ENCODE measurements at places on chromosomes 13 and 19. TPM values are rescaled to one million over a fixed set of nuclear protein-coding genes. Genes with fewer than 3 reads are reported as not detected.

DNA sequence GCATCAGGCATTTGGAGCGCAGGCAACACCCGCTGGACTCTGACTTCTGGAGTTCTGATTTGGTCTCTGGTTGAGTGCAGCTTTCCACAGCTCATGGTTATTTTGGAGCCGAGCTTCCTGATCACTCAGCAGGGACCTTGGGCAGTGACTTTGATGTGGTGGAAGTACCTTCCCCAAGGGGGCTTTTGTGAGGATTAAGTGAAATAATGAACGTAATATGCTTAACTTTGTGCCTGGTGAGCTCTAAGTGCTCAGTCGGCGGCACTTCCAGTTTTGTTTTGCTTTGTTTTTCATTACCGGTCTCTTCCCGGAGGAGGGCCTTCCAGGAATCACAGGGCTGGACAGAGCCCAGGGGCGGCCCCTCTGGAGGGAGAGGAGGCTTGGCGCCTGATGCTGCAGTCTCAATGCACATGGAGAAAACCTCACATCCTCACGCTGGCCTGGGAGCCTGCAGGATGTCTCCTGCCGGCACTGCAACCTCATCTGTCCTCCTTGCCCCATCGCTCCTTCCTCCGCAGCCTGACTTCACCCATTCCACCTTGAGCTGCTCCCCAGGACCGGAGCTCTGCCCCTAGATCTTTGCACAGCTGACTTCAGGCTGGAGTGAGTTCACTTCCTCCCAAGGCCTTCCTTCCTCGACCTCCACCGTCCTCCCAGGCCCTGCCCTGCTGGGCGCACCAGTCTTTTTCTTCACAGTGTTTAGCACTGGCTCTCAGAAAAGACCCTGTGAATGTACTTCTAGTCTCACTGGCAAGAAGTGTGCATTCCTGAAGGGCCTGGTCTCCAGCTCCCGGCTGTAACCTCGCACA, 1.5 kb downstream of the PLEKHF1 start:
- DNase-seq: no peak

DNA sequence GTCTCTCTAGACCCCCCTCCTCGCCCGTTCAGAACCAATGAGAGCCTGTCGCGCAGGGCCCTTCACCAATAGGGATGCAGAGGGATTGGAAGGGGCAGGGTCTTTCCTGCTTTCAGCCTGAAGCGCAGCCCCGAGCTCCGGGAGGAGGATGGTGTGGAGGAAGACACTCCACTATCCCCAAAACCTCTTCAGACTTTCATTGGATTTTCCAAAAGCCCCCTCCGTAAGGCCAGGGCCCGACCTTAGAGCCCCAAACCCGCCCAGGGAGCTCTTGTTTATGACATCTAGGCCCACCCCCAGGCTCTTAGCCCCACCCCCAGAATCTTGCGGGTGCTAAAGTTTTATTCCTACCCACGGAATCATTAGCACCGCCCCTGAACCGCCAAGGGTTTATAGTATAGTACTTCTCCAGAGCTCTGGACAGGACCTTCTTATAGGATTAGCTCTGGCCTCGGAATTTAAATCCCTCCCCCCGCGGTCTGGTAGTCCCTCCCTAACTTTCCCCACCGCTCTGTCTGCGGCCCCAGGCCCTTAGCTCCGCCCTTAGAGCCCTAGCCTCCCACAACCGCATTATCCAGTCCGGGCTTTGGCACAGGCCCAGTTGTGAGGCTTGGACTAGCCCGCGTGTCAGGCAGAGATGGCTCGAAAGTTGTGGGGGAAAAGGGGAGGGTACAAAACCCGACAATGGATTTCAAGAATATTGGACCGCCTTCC, 6.6 kb upstream of the EML2 start:
- DNase-seq: no peak

The ZNF829 gene
- total RNA-seq: 2.1 TPM

DNA sequence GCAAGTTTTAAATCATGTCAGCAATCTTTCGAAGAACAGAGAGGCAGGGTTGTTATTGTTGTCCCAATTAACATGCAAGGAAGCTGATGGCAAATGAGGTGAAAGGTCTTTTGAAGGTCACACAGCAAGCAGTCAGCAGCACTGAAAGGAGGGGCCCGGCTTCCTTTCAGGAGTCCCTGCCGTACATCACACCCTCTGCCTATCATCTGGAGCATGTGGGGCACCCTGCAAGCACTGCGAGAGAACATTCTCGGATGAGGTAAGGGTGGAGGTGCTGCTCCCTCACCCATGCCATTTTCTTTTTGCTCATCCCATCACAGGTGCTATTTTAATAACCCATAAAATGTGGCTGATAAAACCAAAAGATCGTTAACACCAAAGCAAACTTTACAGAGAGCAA, 111.2 kb downstream of the ENOX1 start:
- DNase-seq: no peak

DNA sequence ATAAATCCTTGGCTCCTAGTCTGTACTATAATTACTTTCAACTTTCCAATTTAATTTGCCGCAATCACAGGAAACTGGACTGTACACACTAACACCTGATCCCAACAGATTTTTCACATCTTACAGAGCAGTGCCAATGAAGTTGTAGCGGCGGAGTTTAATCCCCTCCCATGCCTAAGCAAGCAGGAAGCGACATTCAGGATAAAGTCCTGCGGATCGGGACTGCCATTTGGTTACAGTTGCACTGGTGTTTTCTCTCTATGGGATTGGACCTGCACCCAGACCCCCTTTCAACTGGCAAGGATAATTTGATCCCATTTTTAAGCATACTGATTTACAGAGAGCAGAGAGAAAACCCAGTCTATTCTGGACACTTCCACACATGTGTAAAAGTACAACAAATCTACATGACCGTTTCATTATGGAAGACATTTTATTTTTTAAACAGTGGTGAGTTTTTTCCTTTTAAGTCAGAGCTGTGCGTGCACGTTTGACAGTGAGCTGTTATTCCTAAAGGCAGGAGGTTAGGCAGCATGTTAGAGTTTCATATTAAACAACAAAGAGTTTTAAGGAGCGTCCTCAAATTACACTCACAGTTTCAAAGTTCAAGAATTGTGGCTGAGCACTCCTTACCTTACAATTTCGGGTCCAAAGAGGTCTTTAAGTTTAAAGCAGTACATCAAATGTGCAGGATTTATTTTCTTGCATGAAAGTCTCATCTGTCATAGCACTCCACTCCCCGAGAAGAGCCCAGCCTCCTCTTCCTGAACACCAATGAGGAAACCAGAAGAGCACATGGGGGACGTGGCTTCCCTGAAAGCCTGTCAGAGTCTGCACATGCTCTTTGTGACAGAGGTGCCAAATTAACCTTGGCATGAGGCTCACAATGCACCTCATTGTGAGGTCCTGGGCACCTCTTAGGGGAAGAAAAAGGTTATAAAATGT, 141.6 kb upstream of the RFC3 start:
- DNase-seq: no peak

- DNase-seq: no peak
Observed at GRCh38 chr19:32124585-32124984, 220.8 kb upstream of the ZNF507 start.

The SLC6A16 gene
- total RNA-seq: 3.5 TPM

DNA sequence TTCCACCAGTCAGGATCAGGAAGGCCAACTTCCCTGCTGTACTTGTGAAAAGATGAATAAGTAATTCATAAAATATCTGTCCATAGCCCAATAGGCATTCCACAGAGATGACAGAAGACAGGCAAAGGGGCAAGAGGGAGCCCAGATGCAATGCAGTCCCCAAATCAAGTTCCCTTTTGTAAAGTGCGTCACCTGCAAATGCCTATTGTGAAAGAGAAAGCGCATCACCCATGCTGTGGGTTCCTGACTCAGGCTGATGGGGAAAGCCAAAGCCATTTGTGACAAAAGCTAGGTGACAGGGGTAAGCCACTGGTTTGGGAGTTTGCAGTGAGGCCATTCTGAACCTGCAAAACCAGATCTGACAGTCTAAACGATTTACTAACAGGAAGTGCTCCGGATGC, 157.5 kb upstream of the ZNF536 start:
- no peak for DNase-seq

GRCh38 chr19:7959211-7959610, 15.7 kb upstream of the TIMM44 start:
- DNase-seq: no peak

The TYROBP gene
- not detected for total RNA-seq

DNA sequence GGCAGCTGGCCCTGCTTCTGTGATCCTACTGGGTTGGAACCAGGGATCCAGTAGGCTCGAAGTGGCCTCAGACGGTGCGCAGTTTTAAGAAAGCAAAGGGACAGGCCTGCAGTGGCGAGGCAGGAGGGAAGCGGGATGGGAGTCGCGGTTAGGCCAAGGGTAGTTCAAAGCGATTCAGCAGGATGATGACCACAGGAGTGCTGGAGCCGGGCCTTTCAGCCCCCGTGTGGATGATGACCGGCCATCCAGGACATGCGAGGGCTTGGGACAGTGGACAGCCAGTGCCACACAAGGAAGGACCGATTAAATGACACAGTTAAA, 854 bp downstream of the RNASEH2B start:
- DNase-seq: no peak

DNA sequence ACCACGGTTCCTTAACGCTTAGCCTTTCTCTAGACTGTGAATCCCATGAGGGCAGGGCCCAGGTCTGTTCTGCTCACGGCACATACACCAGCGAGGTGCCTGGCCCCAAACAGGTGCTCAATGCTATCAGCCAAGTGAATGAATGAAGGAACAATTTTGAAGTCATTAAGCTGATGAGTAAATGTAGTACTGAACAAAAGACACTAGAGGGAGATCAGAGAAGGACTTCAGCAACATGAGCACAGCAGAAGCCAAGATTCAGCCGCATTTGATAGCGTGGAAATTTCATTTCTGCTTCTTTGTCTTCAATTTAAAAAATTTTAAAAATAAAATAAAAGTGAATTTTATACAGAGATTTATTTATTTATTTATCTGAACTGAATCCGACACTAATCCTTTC, 20.1 kb upstream of the MYO16 start:
- DNase-seq: no peak

DNA sequence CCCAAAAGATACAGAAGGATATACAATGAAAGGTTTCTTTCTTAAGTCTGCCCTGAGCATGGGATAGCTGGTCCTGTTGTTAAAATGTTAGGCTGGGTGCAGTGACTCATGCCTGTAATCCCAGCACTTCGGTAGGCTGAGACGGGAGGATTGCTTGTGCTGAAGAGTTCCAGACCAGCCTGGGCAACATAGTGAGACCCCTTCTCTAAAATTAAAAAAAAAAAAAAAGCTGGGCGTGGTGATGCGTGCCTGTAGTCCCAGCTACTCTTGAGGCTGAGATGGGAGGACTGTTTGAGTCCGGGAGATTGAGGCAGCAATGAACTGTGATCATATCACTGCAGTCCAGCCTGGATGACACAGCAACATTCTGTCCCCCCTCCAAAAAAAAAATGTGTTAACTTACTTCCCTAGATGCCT, 52.5 kb upstream of the SHKBP1 start:
- DNase-seq: no peak

DNA sequence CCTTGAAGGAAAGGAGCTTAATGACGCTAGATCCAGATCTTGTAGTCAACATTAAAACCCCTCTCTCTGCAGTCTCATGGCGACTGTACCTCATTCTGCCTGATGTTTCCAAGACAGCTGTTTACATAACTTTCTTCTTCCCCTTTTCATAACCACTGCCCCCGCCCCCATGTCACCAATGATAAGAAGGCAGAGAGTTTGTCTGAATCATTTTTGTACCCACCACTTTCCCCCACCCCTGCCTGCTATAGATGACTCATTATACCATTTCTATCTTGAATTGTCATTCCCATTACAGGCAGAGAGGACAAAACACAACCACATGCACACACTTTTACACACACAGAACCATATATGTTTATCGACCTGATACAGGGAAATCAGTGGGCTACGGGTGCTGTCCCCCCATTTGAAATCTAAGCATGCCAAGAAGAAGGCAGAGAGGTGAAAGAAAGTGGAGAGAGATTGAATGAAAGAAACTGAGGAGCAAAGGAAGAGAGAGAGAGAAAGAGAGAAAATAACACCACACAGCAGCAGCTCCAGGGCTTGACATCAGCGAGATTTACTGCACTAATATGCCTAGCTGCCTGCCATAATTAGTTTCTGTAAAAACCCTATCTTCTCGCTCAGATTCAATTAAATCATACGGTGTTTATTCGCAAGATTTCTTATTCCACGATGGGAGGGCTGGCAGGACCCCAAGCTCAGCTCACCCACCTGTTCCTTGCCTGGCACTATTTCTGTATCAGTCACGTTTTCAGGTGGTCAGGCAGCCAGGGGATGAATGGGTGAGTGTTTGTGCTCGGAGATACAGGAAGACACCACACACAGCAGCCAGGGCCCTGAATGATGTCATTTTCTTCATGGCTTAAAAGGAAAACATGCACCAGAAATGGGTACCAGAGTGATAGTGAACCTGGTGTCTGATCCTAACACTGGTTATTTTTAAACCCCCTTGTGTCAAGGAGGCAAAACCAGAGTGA, 114.3 kb upstream of the SERP2 start:
- no peak for DNase-seq

DNA sequence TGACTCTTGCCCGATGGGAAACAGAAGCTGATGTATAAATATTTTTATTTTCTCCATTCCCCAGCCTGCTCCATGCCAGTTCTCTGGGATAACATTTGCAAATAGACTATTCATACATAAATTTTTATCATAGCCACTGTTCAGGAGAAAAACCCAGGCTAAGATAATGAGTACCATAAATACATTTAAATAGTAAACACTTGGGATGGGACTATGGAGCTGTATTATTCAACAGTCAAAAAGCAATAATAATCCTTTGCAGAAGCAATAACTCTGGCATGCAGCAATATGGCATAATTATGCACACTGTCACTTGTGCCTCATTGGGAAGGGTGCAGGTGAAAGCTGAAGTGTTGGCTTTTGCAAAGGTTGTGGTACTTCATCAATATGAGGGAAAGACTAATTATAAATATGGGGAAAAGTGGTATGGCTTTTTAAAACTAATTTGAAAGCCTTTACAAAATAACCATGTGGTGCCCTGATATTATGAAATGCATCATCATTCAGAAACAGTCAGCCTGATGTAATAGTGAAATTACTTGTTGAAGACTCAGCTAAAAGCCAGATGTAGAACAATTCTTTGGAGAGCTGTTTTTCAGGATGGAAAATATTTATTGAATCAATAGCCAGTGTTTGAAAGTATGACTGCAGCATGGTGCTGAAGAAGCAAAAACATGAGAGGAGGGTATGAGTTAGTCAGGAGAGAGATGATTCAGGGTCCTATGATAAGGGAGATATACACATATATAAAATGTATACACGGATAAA, 2476.7 kb downstream of the PCDH9 start:
- DNase-seq: no peak

GRCh38 chr13:73967397-73968165, 166.6 kb downstream of the KLF12 start:
- DNase-seq: no peak

GRCh38 chr13:43278127-43278526, 254.7 kb downstream of the DNAJC15 start:
- DNase-seq: no peak

DNA sequence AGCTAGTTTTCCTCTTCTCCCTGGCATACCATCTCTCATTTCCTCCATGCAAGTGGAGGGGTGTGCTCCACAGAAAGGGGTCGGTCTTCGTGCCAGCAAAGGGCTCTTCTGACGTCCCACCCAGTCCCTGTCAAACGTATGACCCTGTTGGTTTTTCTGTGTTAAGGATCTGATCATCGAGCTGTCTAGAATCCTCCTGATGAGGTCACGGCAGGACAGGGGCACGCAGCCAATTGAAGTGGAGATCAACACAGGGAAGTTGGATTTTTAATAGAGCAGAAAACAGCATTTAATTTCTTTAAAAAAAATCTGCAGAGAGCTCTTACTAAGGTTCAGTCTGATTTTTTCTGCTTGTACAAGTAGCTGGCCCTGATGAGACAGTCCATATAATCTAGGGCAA, 339.4 kb downstream of the TEX29 start:
- DNase-seq: no peak

The CEACAM4 gene
- not detected for total RNA-seq

- no peak for DNase-seq
Observed at GRCh38 chr13:59449750-59450149, 714.0 kb downstream of the DIAPH3 start.

The FGF22 gene
- not detected for total RNA-seq
